ENCODE measurements at places on chromosomes 16 and 17.

DNA sequence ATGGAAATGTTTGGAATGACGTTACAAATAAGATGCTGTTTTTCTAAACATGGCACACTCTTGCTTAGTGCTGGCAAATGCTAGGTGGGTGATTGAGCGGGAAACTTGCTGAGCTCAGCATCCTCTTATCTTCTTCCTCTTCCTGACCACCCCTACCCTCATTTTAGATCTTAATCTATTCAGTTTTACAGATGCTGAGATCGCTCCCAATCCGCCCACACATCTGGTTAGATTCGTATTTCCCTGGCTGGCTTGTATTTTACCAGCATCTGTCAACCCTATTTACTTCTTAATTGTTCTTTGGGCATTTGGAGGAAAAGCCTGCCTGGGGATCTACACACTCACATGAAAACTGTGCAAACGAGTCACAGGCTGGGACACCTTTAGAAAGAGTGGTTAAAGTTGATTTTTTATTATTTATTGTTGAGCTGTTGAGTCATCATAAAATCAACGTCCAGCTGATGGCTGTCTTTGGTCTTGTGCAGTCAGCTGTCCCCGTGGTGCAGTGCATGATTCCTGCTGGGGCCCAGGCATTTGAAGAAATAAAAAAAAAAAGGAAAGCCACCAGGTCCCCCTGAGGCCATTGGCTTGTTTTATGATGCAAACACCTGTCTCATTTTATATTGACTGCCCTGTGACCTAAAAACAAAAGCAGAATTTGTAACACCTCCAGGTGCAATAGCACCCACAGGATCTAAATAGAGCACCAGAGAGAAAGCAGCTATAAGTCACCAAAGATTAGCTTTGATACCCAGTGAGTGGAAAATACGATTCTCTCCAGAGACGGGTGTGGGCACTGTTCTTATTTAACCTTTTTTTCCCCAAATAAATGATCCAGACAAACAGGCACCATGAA is 258.6 kb downstream of the HS3ST3B1 start:
- DNase-seq, result no peak

GRCh38 chr16:1002399-1003166 is 21.0 kb downstream of the SOX8 start:
- DNase-seq, result peak; percentile 39

DNA sequence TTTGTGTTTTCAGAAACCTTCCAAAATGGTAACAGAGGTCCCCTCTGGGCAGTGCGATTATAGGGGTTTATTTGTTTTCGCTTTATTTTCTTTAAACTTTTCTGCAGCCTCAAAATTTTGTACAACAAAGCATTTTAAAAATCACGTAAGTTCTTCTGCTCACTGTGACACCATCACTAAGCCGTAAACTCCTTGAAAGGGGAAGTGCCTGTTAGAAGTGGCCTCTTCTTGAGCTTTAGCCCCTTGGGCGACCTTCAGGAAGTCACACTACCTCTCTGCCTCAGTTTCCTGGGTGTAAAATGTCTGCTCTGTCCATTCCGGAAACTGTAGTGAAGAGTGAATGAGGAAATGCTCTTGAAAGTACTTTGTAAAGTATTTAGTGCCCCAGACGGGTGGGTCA is 26.6 kb downstream of the ARHGAP27 start:
- no peak for DNase-seq

- DNase-seq, result no peak
Measured at GRCh38 chr17:21036361-21036881, 6.4 kb downstream of the USP22 start.

DNA sequence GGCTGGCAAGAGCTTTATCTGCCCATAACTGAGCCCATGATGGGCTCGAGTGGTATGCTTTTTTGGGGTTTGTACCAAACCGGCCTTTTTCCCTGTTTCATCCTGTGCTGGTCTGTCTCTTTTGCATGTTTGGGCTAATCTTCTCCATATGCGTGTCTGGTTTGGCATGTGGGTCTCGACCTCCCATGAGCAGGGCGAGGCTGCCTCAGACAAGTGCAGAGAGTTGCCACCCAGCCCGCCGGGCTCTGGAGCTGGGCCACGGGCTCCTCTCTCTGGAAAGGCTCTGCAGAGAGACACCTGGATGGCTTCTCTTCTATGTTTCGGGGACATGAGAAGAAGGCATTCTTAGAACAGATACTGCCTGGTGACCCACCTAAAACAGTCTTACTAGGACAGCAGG is 67.8 kb upstream of the TBX2 start:
- DNase-seq, result no peak

DNA sequence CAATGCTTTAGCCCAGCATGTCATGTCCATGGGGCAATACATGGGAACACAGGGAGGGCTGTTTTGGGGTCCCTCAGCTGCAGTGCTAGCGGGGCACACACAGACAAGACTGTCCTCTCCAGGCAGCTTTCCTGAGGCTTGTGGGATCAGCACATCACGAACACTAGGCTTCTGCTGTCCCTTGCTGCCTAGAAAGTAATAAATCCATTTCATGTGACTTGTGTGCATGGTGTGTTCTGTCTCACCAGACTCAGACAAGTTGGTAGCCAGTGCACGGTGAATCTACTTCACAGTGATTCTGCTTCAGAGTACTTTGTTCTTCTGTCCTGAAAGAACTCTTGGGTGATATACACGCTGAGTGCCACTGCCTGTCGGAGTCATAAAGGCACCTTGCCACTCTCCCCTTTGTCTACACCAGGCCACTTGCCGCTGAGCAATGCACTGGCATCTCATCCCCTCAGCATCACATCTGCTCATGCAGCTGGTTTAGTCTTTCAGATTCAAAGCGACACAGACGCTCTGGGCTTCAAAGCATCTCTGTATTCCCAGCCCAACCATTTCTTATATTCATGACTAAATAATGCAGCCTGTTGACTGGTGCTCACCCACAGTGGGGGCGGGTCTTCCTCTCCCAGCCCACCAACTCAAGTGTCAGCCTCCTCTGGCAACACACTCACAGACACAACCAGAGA is 95.2 kb upstream of the COX10 start:
- DNase-seq, result no peak

- no peak for DNase-seq
Measured at GRCh38 chr16:50671644-50672260, 9.4 kb downstream of the SNX20 start.

GRCh38 chr17:44775838-44776621 is 17.2 kb downstream of the ADAM11 start:
- no peak for DNase-seq

GRCh38 chr17:9897372-9897968 is 7.6 kb downstream of the RCVRN start:
- no peak for DNase-seq

DNA sequence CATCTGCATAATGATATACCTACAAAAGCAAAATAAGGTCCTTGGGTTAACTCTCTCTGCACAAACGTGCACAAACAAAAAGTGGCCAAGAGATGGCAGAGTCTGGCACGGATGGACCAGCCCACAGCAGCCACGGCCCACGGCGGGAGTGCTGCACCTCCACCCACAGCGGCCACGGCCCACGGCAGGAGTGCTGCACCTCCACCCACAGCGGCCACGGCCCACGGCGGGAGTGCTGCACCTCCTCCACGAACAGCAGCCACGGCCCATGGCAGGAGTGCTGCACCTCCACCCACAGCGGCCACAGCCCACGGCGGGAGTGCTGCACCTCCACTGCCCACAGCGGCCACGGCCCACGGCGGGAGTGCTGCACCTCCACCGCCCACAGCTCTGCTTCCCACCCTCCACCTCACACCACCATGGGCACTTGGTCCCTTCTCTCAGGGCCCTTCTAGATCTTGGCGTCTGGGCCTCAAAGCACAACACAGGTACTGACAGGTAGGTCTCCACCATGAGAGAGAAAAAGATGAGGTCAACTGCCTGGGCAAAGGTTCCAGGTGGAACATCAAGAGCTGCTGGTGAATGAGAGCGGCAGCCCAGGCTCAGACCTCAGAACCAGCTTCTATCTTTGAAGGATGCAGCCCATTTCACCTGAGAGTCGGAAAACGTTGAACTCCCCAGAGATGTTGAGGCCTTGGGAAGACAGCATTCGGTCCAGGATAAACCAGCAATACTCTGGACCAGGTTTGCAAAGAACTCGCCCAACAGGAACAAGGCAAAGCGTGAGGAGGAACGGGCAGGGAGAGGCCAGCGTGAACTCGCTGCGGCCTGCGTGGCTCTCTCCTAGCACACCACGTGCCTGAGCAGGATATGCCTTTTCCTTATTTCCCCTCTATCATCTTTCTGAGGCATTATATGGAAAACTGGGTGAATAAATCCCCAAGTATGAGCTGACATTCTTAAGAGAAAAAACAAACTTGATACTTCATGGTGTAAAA is 124.5 kb downstream of the ZNF778 start:
- DNase-seq, result no peak

- DNase-seq, result no peak
Measured at GRCh38 chr16:16861546-16861945, 482.6 kb downstream of the NPIPA7 start.

- no peak for DNase-seq
Measured at GRCh38 chr16:78844682-78845081, 745.2 kb downstream of the WWOX start.

GRCh38 chr17:67620636-67621035 is 97.1 kb upstream of the NOL11 start:
- DNase-seq, result no peak

GRCh38 chr17:4179071-4179470 is 36.1 kb downstream of the CYB5D2 start:
- DNase-seq, result no peak

GRCh38 chr17:55588446-55589242 is 77.4 kb upstream of the SMIM36 start:
- DNase-seq, result no peak

DNA sequence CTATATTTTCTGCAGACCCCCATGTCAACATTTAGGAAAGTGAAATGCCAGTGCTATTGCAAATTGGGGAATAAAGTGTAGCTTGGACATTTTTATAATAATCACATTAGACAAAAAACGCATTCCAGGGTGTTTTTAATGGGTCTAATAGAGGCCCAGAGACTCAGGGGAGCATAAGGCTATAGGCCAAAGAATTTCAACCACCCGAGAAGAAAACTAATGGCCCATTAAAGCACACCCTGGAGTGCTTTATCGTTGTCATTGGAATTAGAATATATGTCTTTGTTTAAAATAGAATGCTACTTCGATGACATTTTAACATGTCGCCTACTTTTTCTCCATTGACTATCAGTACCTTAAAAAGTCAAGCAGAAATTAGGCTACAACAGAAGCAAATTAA is 414.1 kb upstream of the CDH8 start:
- no peak for DNase-seq

- no peak for DNase-seq
Measured at GRCh38 chr17:2624292-2624731, 30.9 kb downstream of the PAFAH1B1 start.

DNA sequence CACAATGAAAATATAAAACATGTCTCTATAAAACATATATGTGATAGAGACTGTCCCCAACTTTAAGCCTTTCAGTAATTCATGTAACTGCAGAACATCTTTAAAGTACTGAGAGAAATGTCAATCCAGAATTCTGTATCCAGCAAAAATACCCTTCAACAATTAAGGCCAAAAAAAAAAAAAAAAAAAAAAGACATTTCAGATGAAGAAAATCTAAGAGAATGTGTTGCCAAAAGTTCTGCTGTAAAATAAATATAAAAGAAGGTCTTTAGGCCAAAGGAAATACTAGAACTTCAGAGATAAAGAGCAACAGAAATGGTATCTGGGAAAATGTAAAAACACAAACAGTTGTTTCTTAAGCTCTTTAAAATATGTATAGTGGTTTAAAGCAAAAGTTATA is 17.3 kb downstream of the BPTF start:
- no peak for DNase-seq

DNA sequence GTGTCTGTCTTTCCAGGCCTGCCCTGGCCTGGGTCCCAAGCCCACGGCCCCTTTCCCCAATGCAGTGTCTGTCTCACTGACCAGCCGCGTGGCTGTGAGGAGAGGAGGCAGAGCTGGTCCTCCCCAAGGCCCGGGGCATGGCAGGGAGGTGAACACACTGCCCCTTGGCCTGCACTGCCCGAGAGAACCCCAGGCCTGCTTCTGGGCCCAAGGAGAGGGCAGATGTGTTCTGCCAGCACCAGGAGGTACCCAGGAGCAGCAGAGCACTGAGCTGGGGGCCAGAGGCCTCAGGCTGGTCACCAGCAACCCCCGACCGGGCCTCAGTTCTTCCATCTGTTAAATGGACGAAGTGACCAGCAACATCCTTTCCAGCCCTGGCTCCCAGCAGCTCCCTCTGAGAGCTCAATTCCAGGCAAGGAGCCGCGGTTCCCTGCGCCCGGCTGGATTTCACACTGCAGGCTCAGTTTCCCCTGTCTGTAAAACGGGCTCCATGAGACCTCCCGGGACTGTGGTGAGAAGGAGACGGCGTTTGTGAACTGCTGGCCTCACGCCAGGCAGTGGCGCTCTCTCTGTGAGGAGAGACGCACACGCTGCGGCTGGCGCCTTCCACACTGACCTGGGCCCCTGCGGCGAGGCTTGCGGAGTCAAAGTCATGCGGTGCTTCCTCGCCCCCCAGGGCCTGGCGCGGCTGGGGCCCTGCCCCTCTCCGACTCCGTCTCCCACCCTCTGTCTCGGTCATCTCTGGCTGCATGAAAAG is 8.1 kb upstream of the ZFPM1 start:
- DNase-seq, result no peak

DNA sequence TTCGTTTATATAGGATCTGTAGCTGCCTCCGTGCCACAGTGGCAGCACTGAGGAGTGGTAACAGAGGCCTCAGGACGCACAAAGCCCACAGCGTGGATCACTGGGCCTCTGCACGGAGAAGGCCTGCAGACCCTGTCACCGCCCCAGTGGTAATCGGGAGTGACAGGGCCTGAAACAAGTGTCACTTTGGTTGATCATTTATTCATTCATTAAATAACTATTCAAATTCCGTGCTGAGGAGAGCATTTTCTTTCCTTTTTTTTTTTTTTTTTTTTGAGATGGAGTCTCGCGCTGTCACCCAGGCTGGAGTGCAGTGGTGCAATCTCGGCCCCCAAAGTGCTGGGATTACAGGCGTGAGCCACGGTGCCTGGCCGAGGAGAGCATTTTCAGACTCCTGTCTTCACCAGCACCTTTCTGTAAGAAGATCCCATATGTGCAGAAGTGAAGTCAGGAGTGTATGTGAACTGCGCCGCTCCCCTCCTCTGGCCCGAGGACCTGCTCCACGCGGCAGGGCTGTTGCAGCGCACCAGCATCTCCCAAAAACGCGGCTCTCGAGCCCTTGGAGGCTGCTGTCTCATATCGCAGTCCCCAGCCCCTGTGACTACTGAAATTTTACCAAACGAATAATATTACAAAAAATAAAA is 44.9 kb upstream of the TRAP1 start:
- DNase-seq, result no peak

All from stimulated activated CD4-positive, alpha-beta T cell treated with anti-CD3 and anti-CD28 coated beads, Interleukin-15, amount 100 ng/mL, for 1 hour (primary cell).